ENCODE measurements at places on chromosomes 7 and 10.

GRCh38 chr7:33742999-33743587 lies 162.2 kb upstream of the BMPER start:
- no peak for DNase-seq

GRCh38 chr7:101453617-101454016 lies 90.9 kb downstream of the COL26A1 start:
- DNase-seq, result no peak

- no peak for DNase-seq
Observed at GRCh38 chr7:137606061-137606674, 240.6 kb downstream of the DGKI start.

DNA sequence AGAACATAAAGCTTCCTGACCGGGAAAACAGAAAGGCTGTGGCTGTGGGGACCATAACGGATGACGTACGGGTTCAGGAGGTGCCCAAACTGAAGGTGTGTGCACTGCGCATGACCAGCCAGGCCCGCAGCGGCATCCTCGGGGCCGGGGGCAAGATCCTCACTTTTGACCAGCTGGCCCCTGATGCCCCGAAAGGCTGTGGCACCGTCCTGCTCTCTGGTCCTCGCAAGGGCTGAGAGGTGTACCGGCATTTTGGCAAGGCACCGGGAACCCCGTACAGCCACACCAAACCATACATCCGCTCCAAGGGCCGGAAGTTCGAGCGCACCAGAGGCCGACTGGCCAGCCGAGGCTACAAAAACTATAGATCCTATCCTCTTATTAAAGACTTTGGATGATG lies 179.3 kb downstream of the PTN start:
- no peak for DNase-seq

GRCh38 chr10:24378126-24378920 lies 169.4 kb downstream of the KIAA1217 start:
- DNase-seq, result no peak

GRCh38 chr7:133795068-133795665 lies 332.0 kb upstream of the LRGUK start:
- no peak for DNase-seq

- DNase-seq, result no peak
Observed at GRCh38 chr7:152677808-152678670, 2.1 kb upstream of the XRCC2 start.

GRCh38 chr7:110170841-110171240 lies 920.1 kb upstream of the LRRN3 start:
- no peak for DNase-seq

DNA sequence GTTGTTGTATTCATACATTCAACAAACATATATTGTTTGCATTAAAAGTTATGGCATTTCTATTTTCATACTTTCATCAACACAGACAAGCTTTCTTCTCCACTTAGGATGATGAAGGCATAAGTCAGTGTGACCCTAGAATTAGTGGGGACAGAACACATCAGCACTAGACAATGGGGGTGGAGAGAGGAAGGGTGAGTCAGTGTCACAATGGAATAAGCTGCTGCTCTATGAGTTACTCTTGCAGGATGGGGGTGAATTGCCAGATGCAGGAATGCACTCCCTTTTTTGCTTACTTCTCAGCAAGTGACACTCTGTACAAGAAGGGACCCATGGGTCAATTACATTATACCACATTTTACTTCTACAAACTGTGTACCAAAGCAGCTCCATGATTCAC lies 74.0 kb downstream of the DGKI start:
- DNase-seq, result no peak

DNA sequence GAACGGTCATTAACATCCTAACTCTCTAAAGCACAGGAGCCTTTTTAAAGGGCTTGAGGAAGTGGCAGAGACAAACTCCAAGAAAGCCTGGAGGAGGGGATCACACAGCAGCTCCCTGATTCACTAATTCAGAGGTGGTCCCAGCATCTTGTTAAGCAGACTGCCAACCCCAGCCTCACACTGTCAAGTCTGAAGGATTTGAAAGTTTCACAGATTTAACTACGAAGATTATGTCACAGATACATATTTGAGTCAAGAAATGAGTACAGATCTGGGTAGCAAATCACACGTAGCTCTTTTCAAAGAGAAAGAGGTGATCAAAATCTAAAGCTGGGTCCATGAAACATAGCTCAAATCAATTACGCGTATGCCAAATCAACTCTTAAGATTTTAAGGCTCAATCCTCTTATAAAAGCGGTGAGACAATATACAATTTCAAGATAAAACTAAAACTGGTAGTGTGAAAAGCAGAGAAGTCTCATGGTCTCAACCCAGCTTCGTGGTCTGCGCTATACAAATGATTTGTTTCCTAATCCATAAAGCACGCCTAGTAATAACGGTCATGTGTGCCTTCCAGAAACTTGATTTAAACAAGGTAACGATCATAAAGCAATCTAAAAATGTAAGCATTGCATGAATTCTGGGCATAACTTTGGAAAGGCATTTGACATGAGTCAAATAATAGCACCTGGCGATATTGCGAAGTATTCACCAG lies 229.9 kb upstream of the MKLN1 start:
- DNase-seq, result no peak

- peak; percentile 47 for DNase-seq
Observed at GRCh38 chr10:31808258-31809218, 120.1 kb downstream of the ARHGAP12 start.

DNA sequence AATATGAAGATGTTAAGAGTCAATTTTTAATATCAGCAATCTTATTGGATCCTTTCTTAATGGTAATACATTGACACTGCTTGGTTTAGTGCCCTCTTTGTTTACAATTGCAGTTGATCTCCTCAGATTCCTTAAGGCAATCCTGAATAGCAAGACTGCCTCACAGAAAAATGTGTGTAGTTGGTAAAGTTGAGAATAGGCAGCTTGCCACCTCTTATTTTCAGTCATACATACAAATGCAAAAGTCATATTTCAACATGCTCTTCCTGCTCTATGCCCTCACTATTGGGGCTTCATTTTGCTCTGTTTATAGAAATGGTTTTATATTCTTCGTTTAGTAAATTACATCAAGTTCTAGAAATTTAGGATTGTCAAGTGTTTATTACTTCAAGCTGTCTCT lies 661.1 kb upstream of the ANKRD30A start:
- no peak for DNase-seq

DNA sequence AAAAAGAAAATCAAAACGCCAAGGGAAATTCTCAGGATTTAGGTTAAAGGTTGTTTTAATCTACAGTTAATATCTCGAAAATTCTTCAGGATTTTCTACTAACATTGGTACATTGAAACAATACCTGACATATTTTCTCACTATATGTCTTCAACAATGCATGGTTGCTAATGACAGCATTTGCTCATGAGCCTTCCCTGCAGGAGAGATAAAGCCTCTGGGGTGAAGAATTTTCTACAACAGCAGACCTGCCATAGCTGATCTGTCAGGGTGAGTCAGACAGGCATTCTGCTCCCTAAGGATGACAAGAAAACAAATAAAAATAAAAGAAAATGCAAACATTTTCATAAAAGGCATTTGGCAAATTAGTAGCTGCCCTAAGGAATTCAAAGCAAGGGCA lies 11.7 kb upstream of the GPR37 start:
- DNase-seq, result no peak

DNA sequence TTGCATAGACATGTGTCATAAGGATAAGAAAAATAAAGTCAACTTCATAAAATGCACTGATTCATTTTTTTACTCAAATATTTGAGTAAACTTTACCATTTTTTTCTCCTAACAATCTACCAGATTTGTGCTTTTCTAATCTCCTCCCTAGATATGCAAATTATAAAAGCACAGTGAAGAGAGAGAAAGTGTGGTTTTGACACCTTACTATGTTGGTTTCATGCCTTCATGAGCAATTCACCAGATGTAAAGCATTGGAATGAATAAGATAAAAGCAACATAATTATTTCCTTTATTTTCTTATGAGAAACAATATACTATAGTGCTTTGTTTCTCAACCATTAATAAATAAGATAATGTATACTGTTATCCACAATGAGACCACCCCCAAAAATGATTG lies 432.5 kb upstream of the PCDH15 start:
- DNase-seq, result no peak

DNA sequence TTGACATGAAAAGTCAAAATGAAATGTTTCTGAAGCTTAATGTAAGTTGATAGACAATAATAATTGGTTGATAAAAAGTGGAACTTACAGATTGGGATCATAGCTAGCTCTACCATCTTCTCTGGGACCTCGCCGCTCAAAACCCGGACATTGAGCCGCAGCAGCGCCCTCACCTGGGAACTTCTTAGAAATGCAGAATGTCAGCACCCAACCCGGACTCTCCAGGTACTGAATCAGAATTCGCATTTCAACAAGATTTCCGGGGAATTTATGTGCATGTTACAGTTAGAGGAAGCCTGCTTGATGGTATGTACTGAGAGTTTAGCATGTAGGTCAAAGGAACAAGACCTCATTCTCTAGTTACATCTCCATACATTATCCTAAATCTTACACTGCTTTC lies 36.7 kb upstream of the ABLIM1 start:
- DNase-seq, result peak; percentile 38

DNA sequence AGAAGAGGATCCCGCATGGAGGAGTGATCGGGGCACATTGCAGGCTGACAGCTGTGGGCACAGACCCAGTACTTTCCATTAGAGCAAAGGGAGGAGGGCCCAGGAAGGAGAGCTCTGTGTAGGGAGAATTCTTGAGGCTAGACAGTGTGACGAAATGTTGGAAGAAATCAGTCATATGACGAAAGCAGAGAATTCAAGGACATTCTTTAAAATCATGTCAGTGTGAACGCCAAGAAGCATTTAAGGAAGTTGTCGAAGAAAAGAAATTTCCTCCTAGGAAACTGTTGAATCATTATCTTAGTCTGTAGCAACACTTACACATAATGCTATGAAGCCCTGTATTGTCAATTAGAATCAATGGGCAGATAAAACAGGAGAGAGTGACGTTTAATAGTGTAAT lies 191.3 kb upstream of the ADARB2 start:
- DNase-seq, result no peak

- DNase-seq, result no peak
Observed at GRCh38 chr7:8161364-8161828, 100.6 kb downstream of the ICA1 start.

DNA sequence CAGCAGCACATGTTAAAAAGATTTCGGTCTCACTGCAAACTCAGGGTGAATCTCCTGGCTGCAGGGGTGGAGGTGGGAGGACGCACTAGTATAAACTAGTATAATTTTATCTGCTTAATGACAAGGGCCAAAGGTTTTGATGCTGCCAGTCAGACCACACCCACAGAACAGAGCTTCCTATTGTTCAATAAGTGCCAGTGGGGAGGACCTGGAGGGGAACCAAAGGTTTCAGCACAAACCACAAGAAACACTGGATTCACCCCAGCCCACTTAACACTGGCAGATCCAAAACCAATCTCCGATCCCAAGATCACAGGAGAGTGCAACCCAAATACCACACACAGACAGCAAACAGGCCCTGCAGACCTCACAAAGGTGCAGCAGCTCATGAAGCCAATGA lies 6.6 kb downstream of the VOPP1 start:
- DNase-seq, result no peak

- DNase-seq, result peak; percentile 4
Observed at GRCh38 chr7:27689591-27690164, 27.0 kb upstream of the HIBADH start.

GRCh38 chr10:11530806-11531205 lies 80.6 kb downstream of the USP6NL start:
- DNase-seq, result no peak

DNA sequence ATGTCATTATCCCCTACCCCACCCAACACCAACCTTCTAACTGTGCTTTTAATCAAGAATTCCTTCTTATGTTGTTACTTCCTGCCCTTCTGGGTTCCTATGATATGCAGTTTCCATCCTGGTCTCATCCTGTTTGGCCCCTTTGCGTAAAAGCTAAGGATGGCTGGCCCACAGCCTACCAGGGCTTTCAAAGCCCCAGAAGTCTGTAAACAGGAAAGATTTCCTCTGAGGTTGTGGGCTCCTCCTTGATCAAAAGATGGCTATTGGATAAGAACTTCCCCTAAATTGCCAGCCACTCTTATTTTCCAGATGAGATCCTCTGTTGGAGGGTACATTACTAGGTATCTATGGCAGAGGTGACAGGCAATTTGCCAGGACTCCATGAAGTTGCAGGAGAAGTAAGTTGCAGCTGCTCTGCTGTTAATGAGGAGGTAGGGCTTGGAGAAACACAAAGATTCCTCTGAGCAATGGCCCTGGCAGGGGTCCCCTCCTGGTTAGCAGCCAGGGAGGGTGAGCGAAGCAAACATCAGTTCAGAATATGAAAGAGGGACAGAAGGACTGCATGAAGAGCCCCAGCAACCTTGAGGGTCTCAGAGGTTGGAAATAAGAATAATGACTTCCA lies 32.1 kb downstream of the NRP1 start:
- no peak for DNase-seq

DNA sequence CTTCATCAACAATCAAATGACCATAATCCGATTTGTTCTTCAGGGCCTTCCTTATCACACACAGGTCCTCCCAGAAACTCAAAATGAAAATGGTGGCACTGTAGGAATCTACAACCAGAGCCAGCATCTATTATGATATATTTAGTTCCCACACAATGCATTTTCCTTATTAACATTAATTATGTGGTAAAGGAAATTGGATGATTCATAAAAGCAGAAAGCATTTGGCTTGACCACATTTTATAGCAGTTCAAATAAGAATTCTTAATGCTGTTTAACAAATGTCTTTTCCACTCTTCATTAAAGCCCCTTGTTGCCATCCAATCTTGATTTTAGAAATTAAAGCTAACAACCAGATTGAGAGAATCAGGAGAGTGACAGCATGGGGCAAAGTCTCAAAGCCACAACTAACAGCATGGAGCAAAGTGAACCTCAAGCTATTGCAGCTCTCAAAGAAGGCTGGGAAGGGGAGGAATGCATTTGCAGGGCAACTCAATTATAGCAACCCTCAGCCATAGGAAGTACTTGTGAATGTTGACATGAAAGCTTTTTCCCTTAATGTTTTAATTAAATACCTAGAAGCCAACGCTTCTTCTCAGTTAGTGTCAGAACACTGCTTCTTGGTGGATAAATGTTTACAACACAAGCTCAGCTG lies 549.1 kb downstream of the NXPH1 start:
- no peak for DNase-seq

- DNase-seq, result no peak
Observed at GRCh38 chr7:28161331-28161730, 19.3 kb downstream of the JAZF1 start.

DNA sequence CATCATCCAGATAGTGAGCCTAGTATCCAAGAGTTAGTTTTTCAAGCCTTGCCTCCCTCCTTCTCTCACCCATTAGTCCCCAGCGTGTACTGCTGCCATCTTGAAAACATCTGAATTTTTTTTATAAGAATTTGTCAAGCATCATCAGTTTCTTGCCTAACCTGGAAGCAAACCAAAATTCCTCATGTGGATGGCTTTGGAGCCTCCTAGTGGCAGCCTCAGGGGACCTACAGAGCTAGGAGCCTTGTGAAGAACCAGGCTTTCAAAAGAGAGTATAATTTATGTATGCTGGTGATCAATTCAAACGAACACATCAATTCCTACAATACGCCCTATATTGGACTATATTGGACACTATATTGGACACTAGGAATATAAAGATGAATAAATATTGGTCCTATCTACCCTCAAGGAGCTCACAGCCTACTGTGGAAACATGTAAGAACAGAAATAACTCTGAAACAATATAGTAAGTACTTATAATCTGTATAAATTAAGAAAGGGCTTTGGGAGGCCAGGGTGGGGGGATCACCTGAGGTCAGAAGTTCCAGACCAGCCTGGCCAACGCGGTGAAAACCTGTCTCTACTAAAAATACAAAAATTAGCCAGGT lies 63.4 kb downstream of the HPSE2 start:
- peak; percentile 43 for DNase-seq

- DNase-seq, result no peak
Observed at GRCh38 chr10:34135515-34135914, 679.6 kb downstream of the PARD3 start.

GRCh38 chr10:1241322-1241890 lies 185.2 kb downstream of the WDR37 start:
- no peak for DNase-seq
